Mesothelial cell of epicardium (in vitro differentiated cells): ENCODE measurements at places on chromosomes 16 and 17. TPM values are rescaled to one million over a fixed set of nuclear protein-coding genes. Genes with fewer than 3 reads are reported as not detected.

Gene NOG
- 13.2 to 13.7 TPM (median 13.4 TPM) in 3 replicates for total RNA-seq

Gene SLC2A4
- 1.6 to 1.8 TPM (median 1.6 TPM) in 3 replicates for total RNA-seq

Gene TMEM231
- 9.2 to 13.0 TPM (median 10.8 TPM) in 3 replicates for total RNA-seq

DNA sequence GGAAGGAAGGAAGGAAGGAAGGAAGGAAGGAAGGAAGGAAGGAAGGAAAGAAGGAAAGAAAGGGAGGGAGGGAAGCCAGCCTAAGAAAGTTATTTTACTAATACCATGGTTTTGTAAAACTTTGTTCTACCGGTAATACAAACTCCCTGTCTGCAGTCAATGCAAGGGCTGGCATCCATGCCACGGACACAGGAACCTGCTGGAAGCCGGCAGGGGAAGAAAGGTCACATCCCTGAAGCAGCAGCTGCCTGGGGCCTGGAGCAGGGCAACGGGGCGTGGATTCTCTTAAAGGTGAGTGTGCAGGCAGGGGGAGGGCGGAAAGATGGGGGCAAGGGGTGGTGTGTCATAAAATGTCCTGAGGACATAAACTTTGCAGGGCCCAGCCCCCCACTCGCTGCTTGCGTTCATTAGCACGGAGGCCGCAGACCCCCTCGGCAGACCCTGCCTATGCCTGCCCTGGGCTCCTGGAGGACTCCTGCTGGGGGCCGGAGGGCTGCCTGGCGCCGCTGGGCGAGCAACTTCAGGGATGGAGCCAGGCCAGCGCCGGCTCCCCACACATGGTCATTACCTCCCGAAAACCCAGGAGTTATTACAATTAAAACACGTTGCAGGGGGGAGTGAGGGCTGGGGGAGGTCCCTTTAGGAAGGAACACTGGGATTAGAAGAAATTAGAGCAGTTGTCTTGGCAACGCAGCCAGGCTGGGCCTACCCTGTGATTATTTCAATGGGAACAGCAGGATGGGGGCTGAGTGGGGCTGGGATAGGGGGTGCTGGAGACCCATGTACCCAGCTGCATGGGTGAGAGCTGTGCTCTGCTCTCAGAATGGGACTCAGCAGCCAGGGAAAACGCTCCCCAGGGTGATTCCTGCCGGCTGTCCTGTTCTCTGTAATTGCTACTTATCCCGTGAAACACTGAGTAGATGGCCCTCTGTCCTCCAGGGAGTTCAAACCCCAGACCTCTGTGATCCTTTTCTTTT lies 257.9 kb downstream of the SOX9 start:
- H3K4me3 ChIP-seq = no peak overlapping the region
- no peaks in the 10 kb centered on the region for H3K36me3 ChIP-seq
- no peak for DNase-seq

GRCh38 chr17:36550491-36551417 lies 6.0 kb downstream of the GGNBP2 start:
- H3K27me3 ChIP-seq = no peaks in the 10 kb centered on the region
- H3K36me3 ChIP-seq = peaks cover 4% of the 10 kb centered on the region
- peaks cover 22% of the 10 kb centered on the region for H3K4me1 ChIP-seq
- DNase-seq = no peak
- no peak overlapping the region for H3K4me3 ChIP-seq

GRCh38 chr17:39996800-39997199 lies 16.2 kb downstream of the PSMD3 start:
- DNase-seq = no peak
- H3K4me3 ChIP-seq = no peak overlapping the region
- H3K4me1 ChIP-seq = no peaks in the 10 kb centered on the region
- H3K36me3 ChIP-seq = peaks cover 40% of the 10 kb centered on the region

DNA sequence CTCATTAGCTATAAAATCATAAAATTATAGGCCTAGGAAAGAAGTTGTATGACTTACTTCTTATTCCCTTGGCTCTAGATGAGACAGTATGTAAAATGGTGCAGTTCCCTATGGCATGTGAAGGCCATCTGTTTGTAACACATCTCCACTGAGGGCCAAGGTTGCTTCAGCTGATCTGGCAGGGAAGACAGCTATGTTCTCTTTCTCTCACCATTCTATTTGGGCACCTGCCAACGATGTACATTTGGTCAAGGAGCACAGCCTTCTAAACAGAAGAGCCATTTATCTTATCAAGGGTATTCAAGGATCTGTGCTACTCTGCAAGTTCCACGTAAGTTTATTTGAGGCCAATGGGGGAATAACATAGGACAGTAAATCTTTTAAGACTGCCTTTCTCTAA lies 129.8 kb upstream of the TOM1L1 start:
- no peak overlapping the region for H3K4me3 ChIP-seq
- H3K36me3 ChIP-seq = no peaks in the 10 kb centered on the region
- H3K4me1 ChIP-seq = peaks cover 13% of the 10 kb centered on the region
- H3K27me3 ChIP-seq = no peaks in the 10 kb centered on the region
- no peak overlapping the region for H3K27ac ChIP-seq
